ENCODE measurements at places on chromosomes 16 and 17.

- DNase-seq, result no peak
These were observed 78.7 kb upstream of the GPRC5B start for GRCh38 chr16:19963301-19963700.

DNA sequence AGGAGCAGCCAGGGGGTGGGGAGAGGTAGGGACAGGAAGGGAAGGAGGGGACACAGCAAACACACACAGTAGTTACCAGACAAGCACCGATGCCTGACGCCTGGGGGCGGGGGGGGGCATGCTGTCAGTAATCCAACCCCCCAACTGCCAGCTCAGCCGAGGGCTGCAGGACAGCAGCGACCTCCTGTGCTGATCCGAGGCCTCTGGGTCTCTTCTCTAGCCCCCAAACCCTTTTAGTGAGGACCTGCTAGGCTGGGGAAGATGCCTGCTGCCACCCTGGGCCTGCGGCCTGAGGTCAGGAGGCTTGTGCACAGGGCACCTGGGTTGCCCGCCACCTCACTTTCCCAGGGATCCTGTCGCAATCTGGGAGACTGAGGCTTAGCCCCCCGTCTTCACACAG is 11.6 kb downstream of the FLOT2 start:
- DNase-seq, result no peak

- DNase-seq, result no peak
These were observed 33.6 kb upstream of the CDH5 start for GRCh38 chr16:66332634-66333610.

DNA sequence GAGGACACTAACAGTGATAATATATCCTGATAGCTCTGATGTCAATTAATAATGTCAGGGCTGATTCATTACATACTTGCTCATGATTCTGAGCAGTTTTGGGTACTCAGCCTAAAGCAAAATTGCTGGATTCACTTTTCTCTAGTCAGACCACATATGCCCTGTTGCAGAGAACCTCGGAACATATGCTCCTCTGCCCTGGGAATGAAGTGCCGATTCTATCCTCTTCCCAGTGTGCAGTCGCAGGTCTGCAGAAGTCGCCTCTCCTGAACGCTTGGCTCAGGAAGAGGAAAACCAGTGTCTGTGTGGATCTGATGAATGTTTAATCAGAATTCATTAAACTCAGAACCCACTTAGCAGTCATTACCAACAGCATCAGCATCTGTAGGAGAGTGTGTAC is 34.5 kb downstream of the ABCC12 start:
- no peak for DNase-seq

GRCh38 chr16:9107025-9107970 is 15.9 kb downstream of the HAPSTR1 start:
- DNase-seq, result no peak

- DNase-seq, result no peak
These were observed 264.9 kb upstream of the MON1B start for GRCh38 chr16:76926042-76926441.

DNA sequence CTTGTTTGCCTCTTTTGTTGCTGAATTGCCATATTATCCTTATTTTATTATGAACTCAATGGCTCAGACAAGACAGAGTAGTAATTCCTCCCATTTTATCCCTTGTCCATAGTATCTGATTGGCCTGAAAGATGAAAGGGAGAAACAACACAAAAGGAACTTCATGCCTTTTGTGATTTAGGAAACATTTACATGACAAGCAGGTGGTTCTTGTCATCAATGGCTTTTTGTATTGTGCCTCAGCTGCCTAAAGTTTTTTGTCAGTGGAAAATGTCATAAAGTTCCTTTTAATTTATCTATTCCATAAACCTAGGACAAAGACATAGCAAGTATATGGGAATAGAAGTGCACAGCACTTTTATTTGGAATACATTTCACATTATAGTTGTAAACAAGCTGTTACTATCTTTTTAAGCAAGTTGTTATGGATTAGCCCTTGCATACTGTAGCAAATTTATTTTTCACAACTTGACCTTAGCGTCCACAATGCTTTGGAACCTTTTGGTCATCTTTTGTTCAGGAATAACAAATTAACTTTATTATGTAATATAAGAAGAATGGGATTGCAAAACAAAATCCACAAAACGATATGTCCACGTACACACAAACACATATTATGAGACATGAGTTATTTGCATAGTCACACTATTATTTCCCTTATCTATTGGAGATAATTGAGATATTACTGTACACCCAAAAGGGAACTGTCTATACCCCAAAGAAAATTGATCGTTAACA is 12.4 kb upstream of the MPHOSPH6 start:
- no peak for DNase-seq
